ENCODE measurements at places on chromosomes 3 and 15. TPM values are rescaled to one million over a fixed set of nuclear protein-coding genes. Genes with fewer than 3 reads are reported as not detected.

GRCh38 chr15:89412905-89413411, 78.3 kb upstream of the POLG start:
- DNase-seq = no peak

DNA sequence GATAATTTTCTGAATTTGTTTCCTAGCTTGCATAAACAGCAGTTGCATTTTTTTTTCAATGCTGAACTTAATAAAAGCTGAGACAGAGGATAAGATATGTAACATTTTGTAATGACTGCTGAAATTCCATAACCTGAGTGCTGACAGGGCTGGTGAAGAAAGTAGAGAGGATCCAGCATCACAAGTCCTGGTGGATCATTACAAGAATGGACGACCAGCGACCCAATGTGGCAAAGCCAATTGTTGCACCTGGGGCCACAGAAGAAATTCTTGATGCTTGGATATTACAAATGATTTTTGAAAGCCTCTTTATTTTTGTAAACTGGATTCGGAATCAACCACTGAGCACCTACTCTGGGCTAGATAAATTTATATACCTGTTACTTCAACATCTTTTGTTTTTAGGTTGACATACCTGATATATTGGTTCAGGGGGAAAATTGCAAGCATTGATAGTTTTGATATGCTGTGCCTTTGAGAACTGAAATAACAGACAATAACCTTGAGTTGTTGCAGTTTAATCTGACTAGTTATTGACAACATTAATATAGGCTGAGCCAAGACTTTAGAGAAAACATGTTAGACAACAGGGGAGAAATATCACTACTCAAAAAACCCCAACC, 3.9 kb upstream of the ACTL6A start:
- DNase-seq = peak; percentile 79

- DNase-seq = no peak
Measured at GRCh38 chr15:66006986-66007385, 137.7 kb downstream of the RAB11A start.

GRCh38 chr3:57061556-57061955, 1.1 kb downstream of the SPATA12 start:
- DNase-seq = no peak

DNA sequence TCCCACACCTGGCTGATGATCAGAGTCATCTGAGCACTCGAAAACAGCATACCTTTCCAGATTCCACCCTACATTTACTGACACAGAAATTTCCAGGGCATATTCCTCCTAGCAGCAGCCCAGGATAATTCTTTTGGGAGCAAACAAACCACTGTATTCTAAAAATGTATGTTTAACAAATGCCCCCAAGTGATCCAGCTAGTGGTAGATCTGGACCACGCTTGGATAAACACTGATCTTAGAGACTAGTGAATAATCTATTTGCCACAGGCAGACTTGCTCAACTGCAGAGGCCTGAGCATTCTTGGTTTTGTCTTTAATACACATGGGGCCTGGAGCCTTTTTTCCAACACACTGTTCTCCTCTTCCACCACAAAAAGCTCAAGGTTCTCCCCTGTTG, 89.6 kb downstream of the TM4SF4 start:
- no peak for DNase-seq

The FAM107A gene
- 83.6 TPM for total RNA-seq

The ZNF501 gene
- total RNA-seq = 6.8 TPM

The SSUH2 gene
- 0.43 TPM for total RNA-seq

Data from lung (tissue), 17 donors.